Left lung (tissue), 14 donors: ENCODE measurements at places on chromosomes 11 and 22. TPM values are rescaled to one million over a fixed set of nuclear protein-coding genes. Genes with fewer than 3 reads are reported as not detected.

The PRG3 gene
- polyA plus RNA-seq = 0.83 TPM

The SOX6 gene
- polyA plus RNA-seq = 20.5 TPM

The BCO2 gene
- 9.5 TPM for polyA plus RNA-seq

GRCh38 chr11:34235189-34235588 lies 122.6 kb downstream of the ABTB2 start:
- DNase-seq = no peak

DNA sequence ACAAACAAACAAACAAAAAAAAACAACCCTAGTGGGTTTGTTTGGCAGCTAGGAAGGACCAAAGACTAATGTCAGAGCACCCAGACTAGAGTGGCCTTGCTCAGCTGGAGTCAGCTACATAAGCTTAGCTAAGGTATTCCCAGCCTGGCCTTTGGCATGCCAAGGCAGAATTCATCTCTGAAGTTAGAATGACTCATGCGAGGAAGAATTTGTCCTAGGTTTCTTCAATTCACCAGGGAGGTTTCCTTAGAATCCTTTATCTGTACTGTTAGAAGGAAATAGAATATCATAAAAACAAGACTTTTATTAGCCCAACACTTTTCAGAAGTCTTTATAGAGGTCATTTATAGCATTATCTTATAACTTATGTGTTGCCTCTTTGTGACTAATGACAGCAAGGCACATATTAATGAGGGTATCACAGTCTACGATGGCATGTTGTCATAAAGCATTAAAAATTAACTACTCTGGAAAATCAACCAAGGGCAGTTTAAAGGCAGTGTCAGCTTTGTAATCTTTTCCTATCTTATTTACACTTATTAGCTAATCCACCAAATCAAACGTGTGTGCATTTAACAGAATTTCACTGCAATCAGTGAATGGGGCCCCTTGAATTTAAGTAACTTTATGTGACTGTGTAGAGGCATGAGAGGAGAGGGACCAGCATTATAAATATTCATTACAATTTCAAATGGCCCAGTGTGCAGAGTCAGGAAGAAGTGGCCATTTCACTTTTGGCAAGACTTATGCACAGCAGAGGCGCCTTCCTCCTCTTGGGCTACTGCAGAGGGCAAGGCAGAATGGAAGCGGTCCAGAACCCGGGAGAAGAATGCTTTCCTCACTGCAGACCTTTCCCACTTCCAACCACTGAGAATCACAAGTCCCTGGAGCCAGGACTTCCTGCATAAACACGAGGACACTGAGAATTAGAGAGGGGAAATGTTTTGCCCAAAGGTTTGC lies 36.3 kb downstream of the SLC5A1 start:
- no peak for DNase-seq

DNA sequence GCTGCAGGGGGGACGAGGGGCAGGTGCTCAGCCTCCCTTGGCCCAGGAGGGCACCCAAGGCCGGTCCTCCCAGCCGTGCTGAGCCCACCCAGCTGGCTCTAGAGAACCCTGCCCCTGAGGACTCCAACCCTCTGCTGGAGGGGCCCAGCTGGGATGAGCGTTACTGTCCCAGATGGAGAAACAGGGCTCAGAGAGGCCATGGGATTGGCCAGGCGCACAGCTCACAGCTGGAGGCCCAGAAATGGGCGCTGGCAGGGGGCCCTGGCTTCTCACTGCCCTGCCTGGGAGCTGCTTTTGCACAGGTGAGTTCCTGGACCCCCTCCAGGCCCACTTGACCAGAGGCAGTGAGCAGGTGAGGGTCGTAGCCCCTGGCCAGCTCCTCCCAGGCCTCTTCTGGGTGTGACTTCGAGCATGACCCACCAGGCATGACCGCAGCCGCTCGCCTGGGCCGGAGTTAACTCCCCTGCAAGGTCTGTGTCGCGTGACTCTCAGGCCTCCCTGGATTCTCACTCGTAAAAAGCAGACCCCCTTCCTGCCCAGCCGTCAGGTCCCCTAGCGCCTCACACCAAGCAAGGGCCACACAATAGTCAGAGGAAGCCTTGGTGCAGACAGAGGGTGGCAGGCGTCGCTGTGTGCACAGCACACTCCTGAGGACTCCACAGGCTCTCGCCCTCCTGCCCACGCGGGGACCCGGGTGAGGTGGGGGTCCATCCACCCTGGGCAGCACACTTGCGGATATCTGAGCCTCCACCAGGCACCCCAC lies 19.7 kb upstream of the IL17REL start:
- DNase-seq = peak; percentile 61
